AML-193 (cell line): ENCODE measurements at places on chromosomes 13 and 19.
A peak's percentile ranks its signal among the peaks of the same experiment; 100 is the strongest.

DNA sequence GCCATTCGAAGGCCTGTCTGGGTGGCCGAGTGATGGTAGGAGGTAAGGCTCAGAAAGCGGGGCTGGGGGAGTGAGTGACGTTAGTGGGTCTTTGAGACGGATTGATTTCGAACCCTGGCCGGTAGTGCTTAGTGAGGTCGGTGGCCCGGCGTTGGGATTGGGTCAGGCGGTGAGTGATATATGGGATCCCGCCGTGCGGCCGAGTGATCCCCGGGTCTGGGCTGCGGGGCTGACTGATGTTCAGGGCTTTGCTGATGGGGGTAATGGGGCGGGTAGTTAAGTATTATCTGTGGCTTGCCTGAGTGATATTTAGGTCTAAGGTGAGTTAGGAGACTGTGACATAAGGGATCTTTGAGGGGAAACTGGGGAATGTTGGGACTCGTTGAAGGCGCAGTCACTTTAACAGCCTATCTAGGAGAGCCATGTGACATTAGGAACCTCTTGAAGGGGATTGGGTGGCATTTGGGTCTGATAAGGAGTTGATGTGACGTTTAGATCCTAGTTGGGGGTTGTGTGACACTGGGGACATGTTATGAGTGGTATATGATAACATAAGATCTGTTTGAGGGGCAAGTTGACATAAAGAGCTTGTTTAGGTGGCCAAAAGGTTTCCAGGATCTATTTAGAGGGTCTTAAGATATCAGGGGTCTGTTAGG, 543 bp downstream of the PSMC4 start:
- DNase-seq = no peak

DNA sequence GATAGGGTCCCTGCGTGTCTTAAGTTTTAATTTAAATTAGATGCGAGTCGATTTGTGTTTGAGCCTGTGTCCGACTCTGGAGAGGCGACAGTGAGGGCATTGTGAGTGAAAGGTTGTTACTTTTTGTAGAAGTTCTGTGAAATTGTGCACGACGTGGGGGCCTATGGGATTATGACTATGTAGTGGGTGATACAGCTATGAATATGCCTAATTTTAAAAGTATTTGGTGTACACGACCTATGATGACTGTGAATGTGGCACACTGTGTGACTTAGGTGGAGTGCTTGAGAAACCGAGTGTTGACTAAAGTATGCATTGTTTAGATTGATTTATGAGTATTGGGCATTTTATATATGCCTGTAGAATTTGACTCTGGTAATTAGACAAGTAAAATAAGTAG, 646 bp downstream of the ZNF567 start:
- DNase-seq = no peak

DNA sequence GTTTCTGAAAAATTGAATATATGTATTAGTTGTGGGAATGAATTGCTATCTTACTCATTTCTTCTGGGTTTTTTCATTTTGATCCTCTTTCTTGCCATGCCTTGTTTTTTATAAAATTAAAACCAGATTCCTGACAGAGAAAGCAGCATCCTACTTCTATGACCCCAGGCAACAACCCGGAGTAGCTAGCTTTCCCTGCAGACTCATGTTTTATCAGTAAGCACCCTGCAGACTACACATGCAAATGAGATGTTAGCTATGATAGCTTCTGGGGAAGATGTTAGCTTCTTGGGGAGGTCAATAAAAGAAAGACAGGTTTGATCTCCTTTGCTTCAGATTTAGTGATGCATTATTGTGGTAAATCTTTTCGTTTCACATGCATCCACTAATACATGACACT, 1598.6 kb downstream of the SLITRK5 start:
- DNase-seq = no peak

DNA sequence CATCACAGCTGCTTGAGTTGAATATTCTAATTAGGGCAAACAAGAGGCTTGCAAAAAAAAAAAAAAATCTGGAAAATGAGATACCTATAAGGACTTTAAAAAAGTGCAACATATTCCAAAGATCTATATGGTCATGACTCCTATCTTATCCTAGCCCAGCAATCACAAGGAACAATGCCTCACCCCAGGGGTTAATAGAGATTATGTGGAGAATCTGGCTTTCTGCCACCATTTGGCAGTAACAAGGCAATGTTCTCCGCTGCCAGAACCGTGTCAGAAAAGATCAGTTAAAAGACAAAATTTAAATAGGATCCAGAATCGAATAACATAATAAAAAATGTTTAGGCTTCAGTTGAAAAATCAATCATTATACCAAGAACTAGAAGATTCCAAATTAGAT, 1643.2 kb upstream of the PRR20A start:
- DNase-seq = no peak

DNA sequence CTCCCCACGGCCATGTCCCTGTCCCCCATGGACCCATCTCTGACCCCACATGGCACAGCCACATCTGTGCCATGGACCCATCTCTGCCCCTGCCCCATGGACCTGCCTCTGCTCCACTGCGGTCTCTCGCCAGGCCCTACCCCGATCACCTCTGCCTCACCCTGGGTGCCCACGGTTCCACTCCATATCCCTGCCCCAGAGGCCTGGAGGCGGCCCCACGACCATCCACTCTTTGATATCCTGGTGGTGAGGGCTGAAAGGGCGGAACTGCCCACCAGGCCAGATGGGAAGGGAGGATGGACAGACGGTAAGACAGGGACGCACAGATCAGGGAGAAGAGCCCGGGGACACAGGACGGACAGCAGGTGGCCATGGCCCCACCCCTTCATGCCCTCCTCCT, 327 bp downstream of the PTGER1 start:
- DNase-seq = no peak

DNA sequence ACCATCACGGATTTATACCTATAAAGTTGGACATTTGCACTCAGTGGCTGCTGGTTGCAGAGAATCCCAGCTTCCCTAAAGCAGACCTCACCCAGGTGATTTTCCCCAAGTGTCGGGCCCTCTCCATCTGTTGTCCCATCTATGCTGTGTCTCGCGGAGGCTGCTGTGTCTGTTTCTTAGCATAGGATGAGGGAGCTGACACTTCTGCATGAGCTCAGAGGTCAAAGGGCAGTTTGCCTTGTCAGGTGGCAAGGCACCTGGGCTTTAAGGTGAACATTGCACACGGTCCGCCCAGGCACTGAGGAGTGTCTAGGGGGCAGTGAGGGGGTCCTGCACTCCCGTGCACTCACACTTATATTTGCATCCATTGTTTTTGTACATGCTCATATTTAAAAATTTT, 151.6 kb downstream of the ZIC5 start:
- DNase-seq = no peak

DNA sequence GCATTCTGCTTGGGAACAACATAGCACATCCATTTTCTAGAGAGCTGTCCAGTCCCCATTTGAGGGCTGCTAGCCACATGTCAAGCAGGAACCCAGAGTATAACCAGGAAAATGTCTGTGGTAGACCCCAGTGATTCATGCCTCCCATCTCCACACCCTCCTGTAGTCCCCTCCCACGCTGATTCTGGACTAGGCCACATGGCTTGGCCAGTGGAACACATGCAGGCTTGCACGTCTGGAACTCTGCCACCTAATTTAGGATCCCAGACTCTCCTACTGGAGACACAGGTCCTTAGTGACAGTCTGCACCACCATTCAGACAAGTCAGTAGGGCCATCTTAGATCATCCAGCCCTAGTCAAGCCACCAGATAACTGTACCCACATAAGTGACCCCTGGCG, 149.8 kb downstream of the ZIC5 start:
- no peak for DNase-seq

- no peak for DNase-seq
These were observed 3.4 kb upstream of the MCF2L start for GRCh38 chr13:112965573-112966115.

GRCh38 chr19:54551293-54551692, 22.3 kb upstream of the LILRA2 start:
- DNase-seq = no peak

DNA sequence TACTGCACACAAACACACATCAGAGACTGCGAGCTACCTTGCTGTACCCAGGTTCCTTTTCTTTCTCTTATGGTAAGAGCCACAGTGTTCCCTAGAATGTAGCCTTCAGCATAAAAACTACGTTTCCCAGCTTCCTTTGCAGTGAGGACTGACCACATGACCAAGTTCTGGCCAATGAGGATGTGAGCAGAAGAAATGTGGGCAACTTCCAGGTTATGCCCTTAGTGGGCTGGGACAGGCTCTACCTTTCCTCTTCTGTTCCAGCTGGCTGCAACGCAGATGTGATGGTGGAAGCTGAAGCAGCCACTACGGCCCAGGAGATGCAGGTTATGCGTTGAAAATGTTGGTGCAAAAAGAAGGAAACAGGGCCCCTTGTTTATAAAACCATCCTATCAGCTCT, 27.5 kb downstream of the VRK3 start:
- DNase-seq = peak; percentile 17

DNA sequence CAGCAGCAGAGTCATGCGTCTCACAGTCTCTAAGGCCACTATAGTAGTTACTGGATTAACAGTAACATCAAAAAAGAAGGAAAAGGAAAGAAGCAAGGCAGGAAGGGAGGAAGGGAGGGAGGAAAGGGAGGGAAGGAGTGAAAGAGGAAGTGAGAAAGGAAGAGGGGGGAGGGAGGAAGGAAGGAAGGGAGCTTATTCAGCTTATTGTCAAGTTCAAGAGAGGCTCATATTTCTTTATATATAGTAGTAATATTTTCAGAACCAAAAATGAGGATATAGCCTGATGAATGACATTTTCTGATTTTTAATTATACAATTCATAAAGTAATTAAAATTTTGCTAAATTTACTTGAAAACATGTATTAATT, 17.7 kb upstream of the RUBCNL start:
- DNase-seq = peak; percentile 67

GRCh38 chr13:71515744-71516038, 351.3 kb downstream of the DACH1 start:
- DNase-seq = no peak

- DNase-seq = no peak
These were observed 350.0 kb upstream of the ARGLU1 start for GRCh38 chr13:106917673-106918556.

DNA sequence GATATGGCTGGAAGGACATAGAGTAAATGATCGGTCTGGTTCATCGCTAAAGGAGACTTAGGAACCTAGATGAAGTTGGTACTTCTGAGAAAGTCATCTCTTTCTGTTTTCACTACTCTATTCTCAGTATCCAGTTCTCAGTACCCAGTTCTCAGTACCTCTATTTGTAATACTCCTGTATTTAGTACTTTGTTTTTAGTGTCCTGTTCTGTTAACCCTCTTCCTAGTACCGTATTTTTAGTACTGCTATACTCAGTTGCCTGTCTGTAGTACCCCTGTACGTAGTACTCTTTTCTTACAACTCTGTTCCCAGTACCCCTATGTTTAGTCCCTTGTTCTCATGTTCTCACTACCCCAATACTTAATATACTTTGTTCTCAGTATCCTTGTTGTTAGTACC, 1.2 kb downstream of the RFXAP start:
- no peak for DNase-seq

DNA sequence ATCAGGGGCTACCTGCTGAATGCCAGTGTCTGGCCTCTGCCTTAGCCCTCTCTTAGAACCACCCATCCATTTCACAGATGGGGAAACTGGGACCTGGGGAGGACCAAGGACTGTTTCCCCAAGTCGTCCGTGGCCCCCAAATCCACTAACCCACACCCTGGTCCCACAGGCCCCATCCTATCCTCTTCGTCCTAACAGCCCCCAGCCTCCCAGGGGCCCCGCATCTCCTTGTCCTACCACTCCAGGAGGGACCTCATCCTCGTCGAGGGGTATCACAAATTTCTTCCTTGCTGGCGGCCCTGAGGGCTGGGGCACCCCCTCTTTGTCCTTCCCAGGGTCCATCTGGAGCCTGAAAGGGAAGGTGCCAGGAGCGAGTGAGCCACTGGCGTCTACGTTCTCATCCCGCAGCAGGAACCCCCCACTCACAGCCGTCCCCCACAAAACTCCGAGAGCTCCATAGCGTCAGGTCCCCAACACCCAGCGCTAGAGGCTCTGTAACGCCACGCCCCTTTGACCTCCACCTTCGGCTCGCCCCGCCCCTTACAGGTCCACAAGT, 606 bp downstream of the ERCC1 start:
- DNase-seq = no peak
